ENCODE measurements at places on chromosomes 1 and 21.

DNA sequence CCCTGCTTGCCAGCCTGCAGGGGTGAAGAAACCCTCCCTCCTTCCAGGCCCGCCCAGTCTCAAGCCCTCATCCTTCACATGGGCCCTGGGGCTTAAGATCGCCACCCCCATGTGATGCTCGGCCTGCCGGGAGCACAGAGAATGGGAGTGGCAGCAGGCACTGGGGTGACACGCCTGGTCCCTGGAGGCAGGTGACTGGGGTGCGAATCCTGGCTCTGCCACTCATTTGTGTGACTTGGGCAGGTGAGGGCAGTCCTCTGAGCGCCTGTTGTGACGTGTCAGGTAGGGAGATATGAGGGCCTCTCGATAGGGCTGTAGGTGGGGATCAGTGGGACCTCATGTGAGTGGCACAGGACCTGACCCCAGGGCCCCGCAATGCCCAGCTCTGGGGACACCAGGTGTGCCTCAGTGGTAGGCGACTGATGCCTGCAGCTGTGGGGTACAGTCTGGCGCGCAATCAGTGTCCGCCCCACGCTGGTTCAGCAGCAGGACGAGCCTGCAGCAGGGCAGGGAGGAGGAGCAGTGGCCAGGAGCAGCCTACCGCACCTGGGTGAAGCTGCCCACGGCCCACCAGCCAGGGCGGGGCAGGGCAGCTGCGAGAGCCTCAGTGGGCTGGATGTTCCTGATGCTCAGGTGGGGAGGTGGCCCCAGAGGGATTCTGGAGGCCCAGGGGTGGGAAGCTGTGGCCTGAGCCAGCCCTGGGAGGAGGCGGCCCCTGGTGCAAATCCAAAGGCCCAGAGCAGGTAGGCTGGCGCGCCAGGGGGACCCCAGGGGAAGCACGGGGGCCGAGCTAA lies 6.2 kb downstream of the SH2D5 start:
- no peak for DNase-seq

DNA sequence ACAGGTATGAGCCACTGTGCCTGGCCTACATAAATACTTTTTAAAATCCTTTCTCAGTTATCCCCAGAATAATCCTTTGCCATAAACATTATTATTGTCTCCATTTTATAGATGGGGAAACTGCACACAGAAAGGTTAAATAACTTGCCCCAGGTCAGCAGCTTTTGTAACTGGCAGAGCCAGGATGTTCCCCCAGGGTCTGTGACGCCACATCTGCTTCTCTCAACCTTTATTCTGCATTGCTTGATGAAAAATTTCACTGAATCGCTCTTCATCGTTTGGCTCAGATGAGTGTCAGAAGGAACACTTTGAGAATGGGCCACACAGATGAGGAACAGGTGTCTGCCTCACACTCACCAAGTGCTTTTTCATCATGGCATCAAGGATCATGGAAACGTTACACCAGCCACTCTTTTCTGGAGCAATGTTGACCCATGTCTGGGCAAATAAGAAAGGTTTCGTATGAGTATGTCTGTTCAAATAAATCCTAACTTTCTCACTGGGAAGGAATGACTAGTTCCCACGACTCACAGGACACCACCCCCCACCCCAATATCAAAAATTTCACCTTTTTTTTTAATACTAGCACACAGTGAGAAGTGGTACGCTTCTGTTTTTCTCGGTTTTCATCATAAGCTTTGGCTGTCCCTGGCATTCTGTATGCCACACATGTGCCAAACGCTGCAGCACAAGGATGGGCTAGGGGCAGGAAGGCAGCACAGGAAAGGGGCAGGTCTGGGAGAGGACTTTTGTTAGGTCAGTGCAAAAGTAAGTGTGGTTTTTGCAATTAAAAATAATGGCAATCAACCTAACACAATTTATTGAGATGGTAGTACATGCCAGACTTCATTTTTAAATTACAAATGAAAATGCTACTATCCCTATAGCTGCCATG lies 9.0 kb upstream of the PTGFRN start:
- DNase-seq, result no peak

- no peak for DNase-seq
Measured at GRCh38 chr1:17281775-17282181, 26.2 kb upstream of the PADI4 start.

DNA sequence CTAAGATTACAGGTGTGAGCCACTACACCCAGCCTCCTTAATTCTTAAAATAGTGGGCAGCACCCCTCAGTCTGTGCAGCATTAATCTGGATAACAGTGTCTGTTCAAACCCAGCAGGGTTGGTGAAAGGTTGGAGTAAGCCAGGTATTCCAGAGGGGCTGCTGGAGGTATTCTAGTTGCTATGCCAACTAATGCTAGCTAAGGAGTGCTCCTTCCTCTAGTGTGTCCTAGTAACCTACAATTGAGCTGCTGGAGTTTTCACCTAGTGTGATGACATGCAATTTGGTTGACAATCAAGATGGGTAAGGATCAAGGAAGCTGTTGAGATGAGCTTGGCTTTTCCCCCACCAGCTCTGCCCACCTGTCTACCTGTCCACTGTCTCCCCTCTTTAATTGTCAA lies 100.2 kb upstream of the IPO9 start:
- no peak for DNase-seq

DNA sequence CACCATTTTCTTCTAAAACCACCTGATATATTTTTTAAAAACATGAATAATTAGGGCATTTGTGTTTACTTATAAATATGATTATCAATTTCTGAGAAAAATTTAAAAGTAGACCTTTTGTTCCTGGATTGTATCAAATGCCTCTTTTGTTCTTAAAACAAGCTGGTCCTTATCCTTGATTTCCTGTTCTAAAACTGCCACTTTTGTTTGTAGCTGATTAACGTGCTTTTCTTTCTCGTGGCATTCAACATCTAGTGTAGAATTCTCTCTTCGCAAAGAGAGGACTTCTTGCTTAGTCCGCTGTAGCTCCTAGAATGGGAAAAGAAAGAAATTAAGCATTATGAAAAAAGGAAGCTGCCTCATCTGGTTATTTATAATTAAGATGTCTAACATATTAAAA lies 25.0 kb downstream of the SASS6 start:
- DNase-seq, result no peak

All from stimulated activated naive CD8-positive, alpha-beta T cell treated with anti-CD3 and anti-CD28 coated beads, Interleukin-15, Interleukin-2, amounts not matched to agents 100 U/mL and 50 U/mL, for 24 hours (primary cell).